Naive thymus-derived CD4-positive, alpha-beta T cell (primary cell): ENCODE measurements at places on chromosomes 5 and 9.

DNA sequence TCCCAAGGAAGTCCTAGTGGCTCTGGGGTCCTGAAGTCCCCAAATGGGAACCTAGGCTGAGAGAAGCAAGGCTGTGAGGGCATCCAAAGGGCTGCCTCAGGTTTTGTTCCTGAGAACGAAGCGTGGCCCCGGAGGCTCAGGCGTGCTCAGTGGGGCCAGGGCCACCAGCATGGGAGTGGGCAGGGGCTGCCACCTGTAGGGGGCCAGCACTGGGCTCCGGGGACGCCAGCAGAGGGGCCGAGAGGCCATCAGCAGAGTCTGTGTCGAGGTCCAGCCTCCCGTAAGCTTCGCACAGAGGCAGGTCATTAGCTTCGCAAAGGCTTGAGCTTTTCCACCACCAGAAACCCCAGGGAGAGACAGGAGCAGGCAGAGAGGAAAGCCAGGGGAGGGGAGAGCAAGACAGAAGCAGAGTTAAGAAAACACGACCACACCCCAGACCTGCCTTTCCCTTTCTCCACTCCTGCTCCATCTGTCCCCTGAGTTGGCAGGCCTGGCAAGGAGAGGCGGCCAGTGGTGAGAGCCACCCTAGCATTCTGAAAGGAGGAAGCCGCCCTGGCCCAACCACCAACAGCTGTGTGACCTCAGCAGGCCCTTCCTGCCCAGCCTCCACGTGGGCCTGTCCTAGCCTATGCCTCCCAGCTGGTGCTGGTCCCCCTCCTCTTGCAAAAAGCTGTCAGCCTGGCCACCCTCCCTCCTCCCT, 5.5 kb upstream of the SURF6 start:
- no peak for DNase-seq

GRCh38 chr9:87301371-87301770, 196.3 kb upstream of the DAPK1 start:
- DNase-seq = no peak

GRCh38 chr5:39396843-39397242, 27.9 kb downstream of the DAB2 start:
- no peak for DNase-seq

GRCh38 chr5:105812304-105812703, 1858.4 kb downstream of the EFNA5 start:
- DNase-seq = no peak

GRCh38 chr5:6393596-6394194, 15.3 kb upstream of the MED10 start:
- no peak for DNase-seq

DNA sequence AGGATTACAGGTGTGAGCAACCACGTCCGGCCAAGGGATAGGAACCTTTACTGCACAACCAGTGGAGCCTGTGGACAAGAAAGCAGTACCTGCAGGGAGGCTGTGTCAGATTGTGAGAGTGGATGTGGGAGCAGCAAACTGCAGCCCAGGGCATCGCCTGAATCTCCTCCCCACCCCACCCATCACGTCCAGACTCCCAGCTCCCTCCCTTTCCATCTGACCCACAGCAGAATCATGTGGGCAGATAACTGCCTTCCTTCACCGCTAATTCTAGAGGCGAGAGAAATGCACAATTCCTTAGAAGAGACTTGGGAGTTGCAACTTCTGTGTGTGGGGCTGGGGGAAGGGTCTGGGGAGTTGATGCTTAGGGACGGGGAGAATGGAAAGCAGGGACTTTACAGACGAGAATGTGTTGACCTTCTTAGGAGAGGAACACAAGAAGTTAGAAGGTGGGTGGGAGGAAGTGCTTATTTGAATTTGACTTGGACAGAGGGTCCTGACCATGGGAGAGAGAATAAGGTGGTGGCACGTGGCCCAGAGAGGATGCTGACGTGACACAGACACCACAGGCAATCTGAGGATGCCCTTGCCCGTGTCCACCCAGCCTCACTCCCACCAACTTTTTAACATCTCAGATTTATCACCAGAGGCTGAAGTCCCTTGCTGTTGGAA, 4.5 kb upstream of the LCP2 start:
- DNase-seq = no peak
